ENCODE measurements at places on chromosomes 7 and 10.

DNA sequence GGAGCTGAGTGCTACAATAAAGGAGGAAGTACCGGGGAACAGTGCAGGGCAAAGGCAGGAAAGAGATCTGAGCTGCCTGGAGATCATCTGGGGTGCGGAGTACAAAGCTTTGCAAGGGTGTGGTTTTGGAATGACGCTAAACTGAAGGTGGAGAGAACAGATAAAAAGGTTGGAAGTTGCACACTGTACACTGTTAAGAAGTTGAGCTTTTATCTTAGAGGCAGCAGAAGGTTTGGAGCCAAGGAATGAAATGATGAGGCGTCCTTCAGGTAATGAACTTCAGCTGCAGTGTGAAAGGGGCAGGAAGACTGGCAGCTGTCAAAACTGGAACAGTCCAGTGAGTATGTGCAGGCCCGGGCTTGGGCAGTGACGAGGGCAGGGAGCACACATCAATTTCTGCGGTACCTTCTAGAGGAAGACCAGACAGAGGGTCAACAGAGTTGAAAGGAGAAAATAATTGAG is 7.2 kb upstream of the ANKRD61 start:
- DNase-seq = no peak

GRCh38 chr10:21989453-21990154 is 13.9 kb downstream of the DNAJC1 start:
- DNase-seq = peak; percentile 36

DNA sequence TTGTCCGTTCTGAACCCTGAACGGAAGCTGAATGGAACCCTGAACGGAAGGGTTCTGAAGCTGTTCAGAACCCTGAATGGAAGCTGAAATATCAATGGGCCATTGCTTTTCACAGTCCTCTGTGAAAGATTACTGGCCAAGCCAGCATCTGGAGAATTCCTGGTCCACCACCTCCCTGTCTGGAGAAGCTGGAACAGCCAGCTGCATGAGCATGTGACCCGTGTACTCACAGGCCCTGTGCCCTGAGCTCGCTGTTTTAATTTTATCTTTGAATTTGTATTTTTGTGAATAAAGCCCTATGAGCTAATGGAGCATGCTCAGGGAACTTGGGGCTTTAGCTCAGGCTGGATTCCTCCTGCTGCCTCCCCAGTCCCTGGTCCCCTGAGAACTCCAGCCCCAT is 37.2 kb downstream of the HTRA1 start:
- DNase-seq = no peak

DNA sequence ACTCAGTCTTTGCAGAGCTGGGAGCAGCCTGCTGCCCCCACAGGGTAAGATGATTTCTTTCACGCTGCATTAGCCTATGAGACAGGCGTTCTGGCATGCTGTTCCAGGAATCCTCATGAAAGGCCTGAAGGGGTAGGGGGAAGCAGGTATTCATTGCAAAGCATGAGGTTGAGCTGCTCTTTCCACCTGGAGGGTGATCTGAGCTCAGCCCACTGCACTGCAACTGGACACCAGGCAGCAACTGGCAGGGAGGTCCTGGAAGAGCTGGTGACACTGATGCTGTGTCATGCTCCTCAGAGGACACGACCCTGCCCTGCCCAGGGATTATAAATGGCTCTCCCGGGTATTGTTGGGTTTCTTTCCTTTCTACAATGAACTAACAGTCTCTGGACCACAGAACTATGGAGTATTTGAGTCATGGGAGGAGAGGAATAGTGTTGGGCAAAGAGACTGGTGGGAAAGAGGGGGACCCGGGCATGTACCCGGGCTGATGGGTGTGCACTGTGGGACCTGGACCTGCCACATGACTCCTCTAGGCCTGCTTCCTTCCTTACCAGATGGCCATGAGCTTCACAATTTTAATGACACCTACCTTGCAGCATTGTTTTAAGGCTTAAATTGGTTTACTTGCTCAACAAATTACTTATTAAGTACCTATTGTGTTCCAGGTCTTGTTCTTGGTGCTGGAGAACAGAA is 24.3 kb downstream of the SLC25A28 start:
- DNase-seq = no peak

Data from NCI-H510A (cell line).